ENCODE measurements at places on chromosomes 3 and 15.

- no peak overlapping the region for H3K27ac ChIP-seq
- no peak overlapping the region for H3K4me3 ChIP-seq
- H3K36me3 ChIP-seq, result no peaks in the 10 kb centered on the region
- H3K27me3 ChIP-seq, result no peaks in the 10 kb centered on the region
- DNase-seq, result no peak
- H3K4me1 ChIP-seq, result no peaks in the 10 kb centered on the region
Measured at GRCh38 chr3:8317661-8318649, 183.7 kb upstream of the LMCD1 start.

DNA sequence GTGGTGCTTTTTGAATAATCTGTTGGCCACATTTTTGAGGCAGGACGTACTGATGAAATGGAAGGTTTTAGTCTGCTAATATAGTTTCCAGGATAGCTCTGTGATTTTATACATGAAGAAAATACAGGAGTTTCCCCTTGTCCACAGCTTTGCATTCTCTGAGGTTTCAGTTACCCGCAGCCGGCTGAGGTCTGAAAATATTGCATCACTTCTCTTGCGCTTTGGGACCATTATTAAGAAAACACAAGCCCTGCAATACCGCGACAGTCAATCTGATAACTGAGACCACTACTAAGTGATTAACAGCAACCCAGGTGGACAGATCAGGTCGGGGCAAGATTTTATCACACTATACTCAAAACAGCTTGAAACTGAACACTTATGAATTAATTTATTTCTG, 33.0 kb downstream of the BLM start:
- H3K27me3 ChIP-seq, result no peaks in the 10 kb centered on the region
- H3K36me3 ChIP-seq, result no peaks in the 10 kb centered on the region
- DNase-seq, result no peak
- H3K4me3 ChIP-seq, result no peak overlapping the region

DNA sequence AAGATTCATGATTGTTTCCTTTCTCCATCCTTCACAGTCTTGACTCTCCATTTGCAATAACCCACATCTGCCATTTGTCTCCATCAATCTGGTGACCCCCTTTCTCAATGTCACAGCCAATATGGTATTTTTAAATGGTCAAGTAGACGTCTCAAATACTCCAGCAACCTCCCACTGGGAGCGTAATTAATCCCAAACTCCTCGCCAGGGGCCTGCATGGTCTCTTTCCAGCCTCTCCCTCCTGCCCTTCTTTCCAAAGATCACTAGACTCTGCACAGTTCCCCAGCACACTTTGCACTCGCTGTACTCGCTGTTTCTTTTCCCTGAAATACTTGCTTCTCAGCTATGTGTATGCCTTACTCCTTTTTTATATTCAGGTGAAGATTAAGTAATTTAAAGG, 115.3 kb downstream of the PLCH1 start:
- no peaks in the 10 kb centered on the region for H3K36me3 ChIP-seq
- no peak for DNase-seq
- no peak overlapping the region for H3K27ac ChIP-seq
- no peaks in the 10 kb centered on the region for H3K27me3 ChIP-seq

GRCh38 chr3:31025541-31025940, 131.1 kb upstream of the GADL1 start:
- DNase-seq, result no peak
- no peaks in the 10 kb centered on the region for H3K36me3 ChIP-seq
- no peaks in the 10 kb centered on the region for H3K27me3 ChIP-seq
- H3K4me3 ChIP-seq, result no peak overlapping the region
- no peak overlapping the region for H3K27ac ChIP-seq
- H3K4me1 ChIP-seq, result no peaks in the 10 kb centered on the region

DNA sequence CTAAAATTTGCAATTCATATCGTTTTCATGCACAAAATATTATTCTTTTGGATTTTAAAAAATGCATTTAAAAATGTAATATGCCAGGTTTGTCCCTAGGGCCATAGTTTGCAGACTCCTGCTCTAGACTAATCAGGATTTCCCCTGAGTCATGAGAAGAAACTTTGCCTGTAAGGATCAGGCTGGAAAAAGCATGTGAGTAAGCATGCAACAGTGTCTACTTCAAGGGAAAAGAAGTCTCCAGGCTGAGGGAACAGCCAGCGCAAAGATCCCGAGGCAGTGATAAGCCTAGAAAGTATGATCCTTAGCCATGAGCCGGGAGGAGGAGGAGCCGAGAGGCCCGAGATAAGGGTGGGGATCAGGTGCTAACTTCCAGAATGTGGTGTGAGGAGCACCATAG, 382.8 kb upstream of the CFAP20DC start:
- H3K27me3 ChIP-seq, result no peaks in the 10 kb centered on the region
- H3K36me3 ChIP-seq, result no peaks in the 10 kb centered on the region
- no peak overlapping the region for H3K4me3 ChIP-seq
- H3K27ac ChIP-seq, result no peak overlapping the region
- DNase-seq, result no peak
- H3K4me1 ChIP-seq, result no peaks in the 10 kb centered on the region

- H3K27ac ChIP-seq, result no peak overlapping the region
- H3K4me3 ChIP-seq, result no peak overlapping the region
- H3K27me3 ChIP-seq, result no peaks in the 10 kb centered on the region
- DNase-seq, result no peak
- no peaks in the 10 kb centered on the region for H3K4me1 ChIP-seq
Measured at GRCh38 chr15:35624881-35625280, 78.9 kb upstream of the DPH6 start.

DNA sequence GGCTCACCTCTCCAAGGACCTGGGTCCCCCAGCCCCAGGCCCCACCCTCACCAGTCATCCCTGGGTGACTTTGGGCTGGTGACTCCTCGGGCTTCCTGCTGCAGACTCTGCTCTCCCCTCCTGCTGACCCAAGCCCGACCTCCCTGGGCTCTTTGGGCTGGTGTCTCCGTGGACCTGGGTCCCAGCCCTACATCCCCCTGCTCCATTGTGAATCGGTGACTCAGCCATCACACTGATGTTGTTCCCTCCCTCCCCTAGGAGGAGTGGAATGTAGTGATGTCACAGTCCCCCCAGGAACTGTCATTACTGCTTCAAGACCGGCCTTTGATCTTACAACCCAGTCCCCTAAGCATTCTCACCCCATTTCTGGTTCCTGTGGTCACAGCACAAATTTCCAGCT, 83.7 kb downstream of the ADAMTS7 start:
- H3K4me3 ChIP-seq, result no peak overlapping the region
- no peaks in the 10 kb centered on the region for H3K27me3 ChIP-seq
- no peaks in the 10 kb centered on the region for H3K4me1 ChIP-seq
- no peaks in the 10 kb centered on the region for H3K36me3 ChIP-seq
- H3K27ac ChIP-seq, result no peak overlapping the region
- no peak for DNase-seq

DNA sequence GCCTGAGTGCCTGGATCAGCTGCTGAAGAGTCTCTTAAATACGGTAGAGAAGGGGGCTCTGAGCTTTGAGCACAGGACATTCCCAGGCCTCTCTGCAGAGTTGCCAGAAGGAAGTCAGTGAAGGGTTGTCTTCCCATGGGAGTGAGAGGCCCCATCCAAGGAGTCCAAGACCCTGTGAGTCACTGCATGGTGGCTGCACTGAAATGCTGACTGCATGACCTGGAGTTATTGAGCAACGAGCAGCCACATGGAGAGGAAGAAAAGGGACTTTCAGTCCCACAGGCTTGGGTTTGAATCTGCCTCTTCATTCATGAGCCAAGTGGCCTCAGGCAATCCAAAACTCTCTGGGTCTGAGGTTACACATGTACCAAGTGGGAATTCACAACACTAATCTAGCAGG, 69.6 kb upstream of the RASGRF1 start:
- no peak overlapping the region for H3K4me3 ChIP-seq
- H3K36me3 ChIP-seq, result no peaks in the 10 kb centered on the region
- no peak for DNase-seq
- H3K27ac ChIP-seq, result no peak overlapping the region
- H3K27me3 ChIP-seq, result no peaks in the 10 kb centered on the region
- no peaks in the 10 kb centered on the region for H3K4me1 ChIP-seq
